NCI-H1048 (cell line): ENCODE measurements at places on chromosomes 16 and 17.
A peak's percentile ranks its signal among the peaks of the same experiment; 100 is the strongest.

- no peak for DNase-seq
These were observed 884 bp upstream of the JPT1 start for GRCh38 chr17:75155191-75155601.

- no peak for DNase-seq
These were observed 24.9 kb downstream of the HSD17B2 start for GRCh38 chr16:82059983-82060421.

- no peak for DNase-seq
These were observed 8.9 kb downstream of the SPNS2 start for GRCh38 chr17:4507361-4508111.

GRCh38 chr16:84925092-84925772 is 86.1 kb downstream of the ZDHHC7 start:
- DNase-seq, result no peak

DNA sequence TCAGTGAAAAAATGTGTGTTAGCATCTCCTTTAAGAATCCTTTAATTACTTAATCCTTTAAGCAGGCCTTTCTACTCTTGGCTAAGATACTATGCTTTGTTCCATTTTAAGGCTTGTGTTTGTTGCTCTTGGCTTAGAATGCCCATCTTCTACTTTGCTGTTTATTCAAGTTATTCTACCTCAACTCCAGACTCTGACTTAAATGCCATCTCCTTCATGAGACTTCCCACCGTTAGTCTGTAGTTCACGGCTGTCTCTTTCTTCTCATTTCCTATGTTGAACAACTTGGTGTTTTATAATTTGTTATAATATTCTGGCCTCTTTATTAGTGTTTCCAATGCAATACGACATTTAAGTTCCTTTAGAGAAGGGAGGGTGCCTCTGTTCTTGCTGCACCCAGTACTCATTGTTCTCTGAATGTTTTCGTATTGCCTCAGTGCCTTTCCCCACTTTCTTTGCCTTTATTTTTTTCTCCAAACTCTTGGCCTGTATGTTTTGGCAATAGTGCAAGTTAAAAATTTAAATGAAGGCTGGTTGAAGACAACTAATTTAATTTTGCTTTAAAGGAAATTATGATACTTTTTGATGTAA is 6.1 kb upstream of the KRT10 start:
- DNase-seq, result no peak

DNA sequence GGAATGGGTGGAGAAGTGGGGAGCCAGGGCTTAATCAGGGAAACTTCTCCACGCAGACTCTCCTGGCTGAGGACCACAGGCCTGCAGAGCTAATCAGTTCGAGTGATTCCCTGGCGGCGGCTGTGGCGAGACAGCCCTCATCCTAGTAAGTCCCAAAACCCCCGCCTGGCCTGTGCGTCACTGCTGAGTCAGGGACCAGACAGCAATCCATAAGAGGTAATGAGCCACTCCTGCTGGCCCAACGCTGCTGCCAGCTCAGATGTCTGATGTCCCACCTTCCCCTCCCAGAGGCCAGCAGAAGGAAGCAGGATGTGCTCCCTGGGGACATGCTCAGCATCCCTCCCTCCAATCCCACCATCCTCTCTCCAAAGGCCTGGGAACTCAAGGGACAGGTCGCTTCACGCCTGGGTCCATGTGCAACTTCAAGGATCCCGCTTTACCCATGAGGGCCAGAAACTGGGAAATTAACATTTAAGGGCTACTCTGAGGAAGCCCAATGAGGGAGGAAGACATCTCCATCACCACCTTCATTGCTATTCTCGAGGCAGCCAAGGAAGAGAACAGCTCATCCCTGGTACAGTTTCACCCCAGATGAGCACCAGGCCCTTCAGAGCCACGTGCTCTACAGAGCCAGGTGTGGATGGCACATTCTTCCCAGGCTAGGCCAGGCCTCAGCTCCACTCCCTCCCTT is 7.9 kb downstream of the ACLY start:
- DNase-seq, result no peak

DNA sequence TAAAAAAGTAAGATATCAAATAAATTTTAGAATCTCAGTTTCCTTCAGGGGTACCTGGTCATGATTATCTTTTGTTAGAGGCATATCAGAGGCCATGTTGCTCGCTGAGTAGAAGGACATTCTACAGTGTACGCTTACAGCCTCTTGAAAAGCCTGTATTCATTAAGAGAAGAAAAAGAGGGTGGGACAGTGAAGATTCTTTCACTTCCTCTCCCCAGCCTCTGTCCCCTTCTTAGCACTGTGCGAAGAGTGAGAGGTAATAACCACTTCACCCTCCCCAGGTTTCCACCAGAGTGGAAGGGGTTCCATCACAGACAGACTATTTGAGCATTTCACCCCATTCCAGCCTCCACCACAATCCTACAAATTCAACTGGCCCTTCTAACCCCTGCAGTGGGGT is 4.8 kb upstream of the LPO start:
- DNase-seq, result no peak

- no peak for DNase-seq
These were observed 868 bp downstream of the KCNJ12 start for GRCh38 chr17:21376759-21377690.

DNA sequence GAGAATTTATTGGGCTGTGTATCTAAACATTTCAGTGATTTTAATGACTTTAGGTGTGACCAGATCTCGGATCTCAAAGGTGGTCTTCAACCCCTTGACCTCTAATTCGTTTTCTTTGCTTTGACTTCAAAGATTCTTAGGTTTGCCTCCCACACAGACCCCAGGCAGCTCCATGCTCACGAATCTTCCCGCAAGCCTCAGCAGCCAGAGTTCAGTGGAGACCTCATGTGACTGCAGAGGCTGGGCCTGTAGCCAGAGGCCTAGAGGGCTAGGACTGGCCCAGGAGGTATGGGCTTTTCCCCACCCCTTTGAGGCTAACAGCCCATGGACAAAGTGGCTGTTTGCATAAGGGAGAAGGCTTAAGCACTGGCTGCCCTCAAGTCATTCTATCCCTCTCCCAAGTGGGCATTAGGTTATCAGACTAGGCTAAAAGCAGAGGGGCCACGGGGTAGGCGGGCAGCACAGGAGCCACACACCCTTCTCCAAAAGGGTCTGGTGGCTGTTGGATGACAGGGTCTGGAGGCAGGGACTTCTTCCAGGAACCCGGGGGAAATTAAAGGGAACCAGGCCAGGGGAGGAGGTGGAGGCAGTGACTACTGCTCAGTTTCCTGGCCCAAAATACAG is 3.0 kb downstream of the HIRIP3 start:
- no peak for DNase-seq

DNA sequence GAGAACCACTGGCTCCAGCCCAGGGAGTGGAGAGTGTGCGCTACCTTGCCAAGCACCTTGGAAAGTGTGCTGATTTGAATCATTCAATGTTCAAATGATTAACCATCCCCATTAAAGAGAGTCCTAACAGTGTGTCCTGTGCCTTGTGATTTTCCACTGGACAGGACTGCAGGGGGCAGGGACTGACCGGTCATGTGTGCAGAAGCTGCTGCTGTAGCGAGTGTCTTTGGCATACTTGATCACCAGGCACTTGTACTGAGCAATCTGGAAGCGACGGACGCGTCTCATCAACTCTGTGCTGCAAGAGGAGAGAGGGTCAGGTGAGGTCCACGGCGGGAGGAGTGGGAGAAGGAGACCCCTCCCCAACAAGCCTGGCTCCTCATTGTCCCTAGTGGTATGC is 2.0 kb downstream of the TK1 start:
- no peak for DNase-seq

DNA sequence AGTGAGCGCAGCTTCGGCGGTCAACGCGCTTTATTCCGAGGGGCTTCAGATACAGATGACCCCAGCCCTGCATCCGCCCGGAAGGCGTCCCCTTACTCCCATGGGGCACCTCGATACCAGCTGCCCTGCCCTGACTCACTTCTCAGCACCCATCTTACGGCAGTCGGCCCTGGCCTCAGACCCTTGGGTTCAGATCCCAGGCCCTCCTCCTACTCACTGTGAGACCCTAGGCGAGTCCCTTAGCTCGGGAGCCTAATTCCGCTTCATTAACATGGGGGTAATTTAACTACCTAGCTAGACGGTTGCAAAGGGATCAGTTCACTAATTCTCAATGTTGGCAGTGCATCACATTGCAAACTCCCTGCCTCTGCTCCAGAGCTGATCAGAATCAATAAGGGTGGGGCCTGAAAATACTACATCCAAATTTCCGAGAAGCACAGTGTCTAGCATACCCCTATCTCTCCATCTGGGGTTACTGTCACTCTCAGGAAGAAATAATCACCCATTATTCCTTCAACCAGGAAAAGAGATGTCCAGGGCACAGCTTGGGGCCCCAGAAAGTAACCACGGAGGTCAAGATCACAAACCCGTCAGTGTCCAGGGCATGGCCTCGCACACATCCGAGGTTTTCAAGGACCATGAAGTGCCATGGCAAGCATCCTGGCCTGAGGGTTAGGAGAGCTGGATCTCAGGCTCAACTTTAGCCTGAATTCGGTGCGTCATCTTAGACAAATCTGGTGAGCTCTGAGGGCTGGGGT is 415 bp upstream of the FLOT2 start:
- no peak for DNase-seq

GRCh38 chr17:51015145-51015558 is 105.5 kb downstream of the SPAG9 start:
- DNase-seq, result no peak

DNA sequence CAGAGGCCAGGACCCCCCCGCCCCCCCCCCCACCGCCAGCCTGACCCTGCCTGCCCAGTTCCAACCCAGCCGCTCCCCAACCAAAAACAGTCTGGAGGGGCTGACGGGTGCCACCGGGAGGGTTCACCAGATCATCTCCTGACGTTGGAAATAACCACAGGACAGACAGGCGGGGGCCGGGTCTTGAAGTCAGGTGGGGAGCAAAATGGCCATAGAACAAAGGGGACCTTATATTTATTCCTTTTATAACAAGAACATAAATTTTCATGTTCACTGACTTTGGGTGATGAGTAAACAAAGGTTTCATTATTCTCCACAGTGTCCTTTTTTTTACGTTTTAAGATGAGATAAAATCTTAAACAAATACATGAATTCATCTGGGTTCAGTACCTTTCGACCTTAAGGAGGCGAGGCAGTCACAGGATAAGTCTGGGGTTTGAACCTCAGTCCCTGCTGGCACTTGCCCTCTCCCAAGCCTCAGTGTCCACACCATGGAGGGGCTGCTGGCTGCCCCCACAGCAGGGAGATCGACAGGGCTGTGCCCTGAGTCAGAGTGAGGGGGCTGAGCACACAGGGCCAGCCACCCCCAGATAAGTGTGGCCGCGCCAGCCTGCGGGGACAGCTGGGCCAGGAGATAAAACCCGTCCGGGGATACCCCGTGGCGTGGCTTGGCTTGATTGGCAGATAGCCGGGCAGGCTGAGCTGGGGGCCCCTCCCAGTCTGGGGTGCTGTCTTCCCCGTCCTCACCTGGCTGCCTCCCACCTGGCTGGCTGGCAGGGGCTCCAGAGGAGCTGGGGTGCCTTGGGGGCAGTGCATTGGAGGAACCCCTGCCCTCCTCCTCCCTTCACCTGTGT is 15.0 kb downstream of the SLC7A5 start:
- DNase-seq, result peak; percentile 42

DNA sequence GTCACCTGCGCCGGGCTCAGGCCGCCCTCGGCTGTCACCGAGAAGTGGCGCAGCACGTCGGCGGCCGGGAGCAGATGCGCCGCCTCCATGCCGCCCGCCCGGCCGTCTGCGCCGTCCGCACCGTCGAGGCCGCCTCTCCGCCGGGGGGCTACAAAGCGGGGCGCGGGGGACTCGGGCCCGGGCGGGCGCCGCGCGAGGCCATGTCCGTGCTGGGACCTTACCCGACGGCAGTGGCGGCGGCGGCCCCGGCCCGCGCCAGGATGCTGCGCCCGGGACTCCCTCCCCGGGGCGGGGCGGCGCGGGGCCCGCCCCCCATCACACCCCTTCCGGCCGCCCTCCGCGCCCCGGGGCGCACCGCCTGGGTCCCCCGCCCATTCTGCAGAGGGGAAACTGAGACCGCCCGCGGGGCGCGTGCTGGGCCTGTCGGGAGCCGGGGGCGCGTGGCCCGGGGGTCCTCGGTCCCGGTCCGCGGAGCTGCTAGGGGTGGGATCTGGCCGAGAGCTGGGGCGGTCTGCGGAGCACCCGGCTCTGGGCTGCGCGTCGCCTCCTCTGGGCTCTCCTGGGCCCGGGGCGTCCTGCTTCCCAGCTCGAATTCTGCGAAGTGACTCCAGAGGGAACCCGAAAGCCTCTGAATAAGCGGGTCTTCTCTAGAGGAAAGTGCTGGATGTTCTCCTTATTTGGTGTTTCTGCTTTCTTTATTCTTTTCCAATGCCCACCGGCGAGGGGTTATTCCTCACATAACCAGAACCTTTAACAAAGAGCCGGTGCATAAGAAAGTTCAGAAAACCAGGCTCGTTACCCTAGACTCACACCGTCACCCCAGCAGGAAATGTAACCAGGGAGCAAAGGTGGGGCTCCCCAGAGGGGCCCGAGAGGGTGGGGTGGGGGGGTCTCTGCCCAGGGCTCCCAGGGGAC is at the start of gene ATP2A3:
Gene ATP2A3 (minus strand): TSS at position 235 of the 915 bp plus-strand sequence. CDS start 146 bp downstream, at position 89.
- DNase-seq, result no peak

- DNase-seq, result no peak
These were observed 41.3 kb upstream of the NLK start for GRCh38 chr17:28001149-28001548.

DNA sequence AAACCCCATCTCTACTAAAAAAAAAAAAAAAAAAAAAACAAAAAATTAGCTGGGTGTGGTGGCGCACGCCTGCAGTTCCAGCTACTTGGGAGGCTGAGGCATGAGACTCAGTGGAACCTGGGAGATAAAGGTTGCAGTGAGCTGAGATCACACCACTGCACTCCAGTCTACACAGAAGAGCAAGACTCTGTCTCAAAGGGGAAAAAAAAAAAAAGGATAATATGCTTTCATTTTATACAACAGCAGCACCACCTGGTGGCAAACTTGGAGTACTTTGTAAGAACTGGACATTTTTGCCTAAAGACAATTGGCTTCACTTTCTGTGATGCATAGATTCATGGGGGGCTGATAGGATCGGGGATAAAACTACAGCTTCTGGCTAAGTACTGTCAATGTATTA is 8.5 kb downstream of the CHTF8 start:
- DNase-seq, result no peak

DNA sequence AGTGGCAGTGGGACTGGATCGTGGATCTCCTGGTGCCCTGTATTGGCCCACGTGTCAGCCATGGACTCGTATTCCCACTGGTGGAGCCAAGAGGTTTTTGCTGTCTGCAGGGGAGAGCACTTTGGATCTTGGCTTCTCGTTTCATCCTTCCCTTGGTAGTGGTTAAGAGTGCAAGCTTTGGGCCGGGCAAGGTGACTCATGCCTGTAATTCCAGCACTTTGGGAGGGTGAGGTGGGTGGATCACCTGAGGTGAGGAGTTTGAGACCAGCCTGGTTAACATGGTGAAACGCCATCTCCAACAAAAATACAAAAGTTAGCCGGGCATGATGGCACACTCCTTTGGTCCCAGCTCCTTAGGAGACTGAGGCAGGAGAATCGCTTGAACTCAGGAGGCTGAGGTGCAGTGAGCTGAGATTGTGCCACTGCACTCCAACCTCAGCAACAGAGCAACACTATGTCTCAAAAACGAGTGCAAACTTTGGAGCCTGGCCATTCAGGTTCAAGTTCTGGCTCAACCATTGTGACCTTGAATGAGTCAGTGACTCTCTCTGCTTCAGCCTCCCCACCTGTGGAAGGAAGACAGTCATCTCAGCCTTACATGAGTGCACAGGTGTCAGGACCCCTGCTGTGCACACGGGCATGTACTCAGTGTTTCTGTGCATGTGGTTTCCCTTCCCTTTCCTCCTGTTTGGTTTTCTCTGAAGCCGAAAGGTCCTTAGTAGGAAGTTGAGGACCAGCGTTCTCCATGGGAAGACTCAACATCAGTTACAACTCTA is 57.4 kb downstream of the PLCG2 start:
- DNase-seq, result no peak

GRCh38 chr17:74252211-74252610 is 21.8 kb upstream of the DNAI2 start:
- no peak for DNase-seq
